ENCODE measurements at places on chromosomes 6 and 20. TPM values are rescaled to one million over a fixed set of nuclear protein-coding genes. Genes with fewer than 3 reads are reported as not detected.

NHLRC1 gene
- total RNA-seq = 0.19 TPM

DNA sequence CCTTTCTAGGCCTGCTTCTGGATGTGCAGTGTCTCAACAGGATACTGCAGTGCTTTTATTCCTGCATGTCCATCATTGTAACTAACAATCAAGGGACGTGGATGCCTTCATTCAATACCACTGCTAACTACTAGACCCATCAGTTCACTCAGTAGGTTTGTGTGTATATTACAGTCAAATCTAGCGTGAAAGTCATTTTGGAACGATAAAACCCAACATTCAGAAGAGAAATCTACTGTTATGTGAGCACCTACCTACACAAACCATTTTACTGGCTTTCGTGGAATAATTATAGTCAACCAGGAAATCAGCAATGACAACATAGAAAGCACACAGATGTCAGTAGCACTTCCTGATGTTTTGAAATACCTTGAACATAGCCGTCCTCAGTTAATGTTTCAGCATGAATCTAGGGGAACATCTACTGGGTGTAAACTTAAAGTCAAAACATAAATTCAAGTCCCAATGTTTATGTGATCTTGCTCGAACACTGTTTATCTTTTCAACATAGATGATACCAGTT lies 270.6 kb downstream of the FARS2 start:
- no peak for DNase-seq

GRCh38 chr20:37911838-37912281 lies 8.9 kb downstream of the VSTM2L start:
- DNase-seq = peak; percentile 14

COL19A1 gene
- total RNA-seq = 0.47 TPM

DNA sequence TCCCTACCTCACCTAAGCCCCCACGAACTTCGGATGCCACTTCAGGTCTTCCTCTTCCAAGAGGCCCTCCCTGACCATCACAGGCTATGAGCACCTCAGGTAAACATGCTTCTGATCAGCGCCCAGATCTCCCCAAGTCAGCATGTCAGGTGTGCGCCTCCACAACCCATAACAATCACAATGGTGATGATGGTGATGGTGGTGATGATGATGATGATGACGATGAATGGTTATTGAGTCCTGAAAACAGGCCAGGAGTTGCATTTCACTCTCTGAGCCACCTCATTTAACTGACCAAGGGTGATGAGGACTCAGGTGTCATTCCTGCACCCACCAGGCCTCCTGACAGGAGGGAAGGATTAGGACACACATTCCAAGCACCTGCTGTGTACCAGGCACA lies 426.6 kb upstream of the SULF2 start:
- no peak for DNase-seq

OR2J2 gene
- total RNA-seq = not detected

PRSS16 gene
- 0.38 TPM for total RNA-seq

GRCh38 chr6:110414669-110415068 lies 706 bp downstream of the DDO start:
- no peak for DNase-seq

GRCh38 chr20:54160065-54161007 lies 13.4 kb downstream of the CYP24A1 start:
- no peak for DNase-seq

GRCh38 chr20:62405108-62405980 lies 1.7 kb downstream of the CABLES2 start:
- DNase-seq = no peak

- DNase-seq = no peak
Measured at GRCh38 chr20:15139522-15139921, 802.1 kb upstream of the FLRT3 start.

- peak; percentile 47 for DNase-seq
Measured at GRCh38 chr6:28597217-28597835, 71.6 kb downstream of the GPX5 start.
